ENCODE measurements at places on chromosomes 11 and 22.

GRCh38 chr11:95372097-95372656 lies 141.2 kb upstream of the SESN3 start:
- no peak for DNase-seq

GRCh38 chr11:15430381-15430780 lies 315.7 kb downstream of the INSC start:
- no peak for DNase-seq

DNA sequence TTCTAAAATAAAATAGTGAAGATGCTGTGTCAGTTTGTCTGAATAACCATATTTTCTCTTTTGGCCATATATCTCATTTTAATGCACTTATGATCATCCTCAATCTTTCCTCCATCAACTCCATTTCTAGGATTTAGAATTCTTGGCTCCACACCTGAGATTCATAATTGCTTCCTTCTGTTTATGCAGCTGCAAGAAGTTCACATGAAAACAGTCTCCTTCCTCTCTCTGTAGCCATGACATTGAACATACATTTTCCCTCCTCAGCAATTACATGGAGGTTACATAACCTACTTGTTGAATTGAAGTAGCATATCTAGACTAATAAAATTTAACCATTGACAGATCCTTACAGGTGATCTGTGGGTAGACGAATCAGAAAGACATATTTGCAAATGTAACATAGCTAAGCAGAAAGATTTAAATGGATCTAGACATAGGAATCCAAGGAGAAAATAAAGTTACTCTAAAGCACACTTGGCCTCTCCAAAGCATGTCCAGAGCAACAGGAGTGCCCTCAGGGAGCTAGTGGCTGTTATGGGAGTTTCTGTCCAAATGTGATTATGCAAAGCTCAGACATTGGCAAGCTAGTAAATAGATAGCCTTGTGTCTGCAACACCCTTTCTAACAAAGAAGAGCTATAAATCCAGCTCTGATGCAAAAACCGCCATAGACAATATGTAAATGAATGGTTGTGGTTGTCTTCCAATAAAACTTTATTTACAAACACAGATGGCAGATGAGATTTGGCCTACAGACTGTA lies 119.9 kb upstream of the MPPED2 start:
- DNase-seq, result no peak

DNA sequence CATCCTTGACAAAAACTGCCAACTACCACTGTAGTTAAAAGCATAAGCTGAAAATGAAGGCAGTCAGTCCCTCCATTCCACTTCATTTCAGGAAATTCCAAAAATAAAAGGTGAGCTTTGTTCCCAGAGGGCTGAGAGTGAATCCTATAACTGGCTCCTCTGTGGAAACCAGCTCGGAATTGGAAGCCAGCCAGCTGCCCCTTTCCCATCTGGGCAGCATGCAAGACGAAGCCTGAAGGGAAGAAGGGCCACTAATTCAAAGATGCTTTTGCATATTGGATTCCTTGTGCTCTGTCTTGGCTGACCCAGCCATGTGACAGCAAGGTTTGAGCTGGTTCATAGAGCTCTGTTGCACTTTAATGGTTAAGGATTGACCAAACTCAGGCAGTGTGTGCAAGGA lies 83.4 kb downstream of the ALX4 start:
- no peak for DNase-seq

All from naive thymus-derived CD8-positive, alpha-beta T cell (primary cell).